ENCODE measurements at places on chromosomes 2 and 18.

DNA sequence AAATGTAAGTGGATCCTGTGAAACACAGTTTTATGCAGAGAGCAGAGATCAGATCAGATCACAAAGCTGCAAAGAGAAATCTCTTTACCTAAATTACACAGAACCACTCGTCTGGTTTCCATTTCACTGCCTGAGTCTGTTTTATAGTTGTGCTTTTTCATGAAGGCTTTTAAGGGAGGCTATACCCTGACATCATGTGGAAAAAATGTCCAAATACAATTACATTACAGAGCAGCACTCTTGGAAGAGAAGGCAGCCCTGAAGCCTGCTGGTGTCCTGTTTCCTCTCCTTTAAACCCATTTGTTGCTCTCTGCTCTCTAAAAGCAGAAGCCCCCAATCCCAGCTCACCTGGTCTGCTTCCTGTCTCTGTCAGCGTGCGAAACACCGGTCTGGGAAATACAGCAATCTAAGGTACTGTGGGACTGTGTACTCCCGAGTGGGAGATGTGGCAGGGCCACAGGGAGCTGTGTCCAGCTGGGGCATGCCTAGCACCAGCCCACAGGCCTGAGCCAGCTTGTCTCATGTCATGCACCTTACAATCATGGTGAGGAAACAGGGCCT, 24.8 kb upstream of the ZFP36L2 start:
- no peak for DNase-seq

GRCh38 chr18:58060254-58060653, 16.2 kb downstream of the NEDD4L start:
- DNase-seq = no peak

- DNase-seq = no peak
Measured at GRCh38 chr2:9959262-9959661, 7.8 kb downstream of the GRHL1 start.

GRCh38 chr2:188647430-188648070, 326.6 kb upstream of the COL3A1 start:
- DNase-seq = no peak

DNA sequence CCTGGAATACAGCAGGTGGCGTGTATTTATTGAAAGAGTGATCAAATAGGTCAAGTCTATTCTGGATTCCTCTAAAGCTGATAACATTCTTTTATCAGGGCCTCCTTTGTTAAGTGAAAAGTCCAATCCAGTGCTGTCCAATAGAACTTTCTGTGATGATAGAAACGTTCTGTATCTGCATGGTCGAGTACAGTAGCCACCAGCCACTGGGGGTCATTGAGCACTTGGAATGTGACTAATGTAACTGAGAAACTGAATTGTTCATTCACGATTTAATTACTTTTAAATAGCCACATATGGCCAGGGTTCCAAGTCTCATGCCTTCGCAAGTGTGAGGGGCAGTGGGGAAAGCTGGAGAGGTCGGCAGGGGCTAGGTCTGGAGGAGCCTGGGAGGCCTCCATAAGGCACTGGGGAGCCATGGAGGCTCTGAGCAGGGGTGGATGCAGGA, 20.5 kb downstream of the SH2D6 start:
- no peak for DNase-seq

GRCh38 chr2:67684991-67685390, 287.9 kb downstream of the ETAA1 start:
- no peak for DNase-seq

DNA sequence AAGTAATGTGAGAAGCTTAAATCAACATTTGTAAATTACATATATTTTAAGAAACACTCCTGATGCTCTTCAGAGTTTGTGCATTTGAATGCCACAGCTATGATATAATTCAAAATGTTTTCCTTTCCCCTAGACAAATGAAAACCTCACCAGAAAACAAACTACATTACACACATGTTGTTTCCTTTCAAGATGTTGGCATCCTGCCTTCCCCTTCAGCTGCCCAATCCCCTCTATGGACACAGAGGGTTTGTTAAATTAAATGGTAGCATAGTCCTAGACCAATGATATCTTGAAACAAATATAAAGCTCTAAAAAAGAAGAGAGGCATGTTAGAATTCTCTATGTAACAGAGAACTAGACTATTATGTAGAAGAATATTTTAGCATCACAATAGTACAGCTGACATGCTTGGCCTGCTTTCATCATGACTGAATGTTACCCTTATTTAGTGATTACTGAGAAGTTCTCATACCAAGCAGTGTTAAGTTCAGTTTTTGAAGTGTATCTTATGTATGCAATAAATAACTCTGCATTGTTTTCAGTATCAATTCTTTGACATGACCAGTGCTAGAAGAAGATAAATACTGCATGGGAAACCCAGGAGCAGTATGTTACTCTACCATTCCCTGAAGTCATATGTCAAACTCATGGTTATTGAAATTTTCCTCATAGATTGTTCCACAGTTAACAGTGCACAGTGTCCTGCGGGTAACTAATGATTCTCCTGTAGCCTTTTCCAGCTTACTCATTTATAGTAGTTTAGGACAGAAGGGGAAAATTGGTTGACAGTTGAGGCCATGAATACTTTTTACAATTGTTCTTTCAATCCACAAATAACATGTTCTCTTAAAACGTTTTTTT, 316.3 kb upstream of the KCNJ3 start:
- DNase-seq = no peak

DNA sequence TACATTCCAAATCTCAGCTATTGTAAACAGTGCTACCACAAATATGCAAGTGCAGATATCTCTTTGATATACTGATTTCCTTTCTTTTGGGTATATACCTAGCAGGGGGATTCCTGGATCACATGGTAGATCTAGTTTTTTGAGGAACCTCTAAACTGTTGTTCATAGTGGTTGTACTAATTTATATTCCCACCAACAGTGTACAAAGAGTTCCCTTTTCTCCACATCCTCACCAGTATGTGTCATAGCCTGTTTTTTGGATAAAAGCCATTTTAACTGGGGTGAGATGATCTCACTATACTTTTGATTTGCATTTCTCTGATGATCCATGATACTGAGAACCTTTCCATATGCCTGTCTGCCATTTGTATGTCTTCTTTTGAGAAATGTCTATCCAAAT, 6.3 kb upstream of the CCNT2 start:
- DNase-seq = no peak

DNA sequence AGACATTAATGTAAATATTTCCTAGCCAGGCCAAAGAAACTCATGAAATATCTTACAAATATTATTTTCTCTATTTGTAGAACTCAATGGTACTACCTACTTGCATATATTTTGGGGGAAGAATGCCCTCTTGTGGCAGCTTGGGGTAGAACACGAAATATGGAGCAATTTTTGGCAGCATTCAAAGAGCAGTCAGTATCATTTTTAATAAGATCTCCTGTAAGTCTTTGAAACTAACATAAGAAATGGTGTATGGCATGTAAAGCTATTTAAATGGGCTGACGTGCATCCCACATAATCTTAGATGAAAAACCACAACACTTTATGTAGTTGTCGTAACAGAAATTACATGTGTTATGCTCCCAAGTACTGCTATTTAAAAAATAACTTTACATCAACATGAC, 62.3 kb upstream of the CCDC195 start:
- DNase-seq = no peak

- no peak for DNase-seq
Measured at GRCh38 chr2:148096012-148096411, 75.1 kb downstream of the MBD5 start.

DNA sequence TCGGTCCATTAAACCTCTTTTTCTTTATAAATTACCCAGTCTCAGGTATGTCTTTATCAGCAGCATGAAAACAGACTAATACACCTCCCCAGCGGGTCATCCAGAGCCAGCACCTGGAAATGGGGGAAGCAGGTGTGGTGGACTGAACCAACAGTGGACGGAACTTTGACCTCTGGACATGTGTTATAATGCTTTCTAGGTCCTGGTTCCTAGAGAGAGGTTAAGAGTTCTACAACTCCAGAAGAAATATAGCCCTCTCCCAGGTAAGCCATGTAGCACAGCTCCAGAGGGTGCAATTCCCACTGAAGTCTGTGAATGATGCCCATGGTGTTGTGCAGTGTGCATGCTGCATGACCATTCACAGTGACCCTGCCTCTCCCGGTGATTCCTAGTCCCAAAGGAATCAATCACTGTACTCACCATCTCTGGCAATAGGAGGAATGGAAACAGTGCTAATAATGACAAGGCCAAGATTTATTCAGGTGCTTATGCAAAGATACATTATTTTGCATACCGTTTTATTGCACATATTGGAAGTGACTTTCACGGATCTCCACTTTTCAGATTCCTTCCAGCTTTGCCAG, 45.2 kb upstream of the MYO1B start:
- DNase-seq = no peak

DNA sequence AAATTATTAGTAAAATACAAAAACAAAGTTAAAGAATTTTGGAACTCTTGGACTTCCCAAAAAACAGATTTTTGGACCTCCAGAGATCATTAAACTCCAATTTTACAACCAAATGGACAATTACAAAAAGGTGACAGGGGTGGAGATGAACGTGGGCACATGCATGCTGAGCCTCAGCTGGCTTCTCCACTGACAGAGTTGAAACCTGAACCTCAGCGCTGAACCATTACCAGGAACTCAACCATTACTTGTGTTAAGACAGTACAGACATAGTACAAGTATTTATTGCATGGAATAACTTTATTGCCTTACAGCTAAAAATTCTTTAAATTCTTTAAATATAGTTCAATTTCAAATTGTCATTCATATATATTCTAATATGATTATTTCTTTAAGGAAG, 33.0 kb upstream of the KIDINS220 start:
- DNase-seq = no peak

DNA sequence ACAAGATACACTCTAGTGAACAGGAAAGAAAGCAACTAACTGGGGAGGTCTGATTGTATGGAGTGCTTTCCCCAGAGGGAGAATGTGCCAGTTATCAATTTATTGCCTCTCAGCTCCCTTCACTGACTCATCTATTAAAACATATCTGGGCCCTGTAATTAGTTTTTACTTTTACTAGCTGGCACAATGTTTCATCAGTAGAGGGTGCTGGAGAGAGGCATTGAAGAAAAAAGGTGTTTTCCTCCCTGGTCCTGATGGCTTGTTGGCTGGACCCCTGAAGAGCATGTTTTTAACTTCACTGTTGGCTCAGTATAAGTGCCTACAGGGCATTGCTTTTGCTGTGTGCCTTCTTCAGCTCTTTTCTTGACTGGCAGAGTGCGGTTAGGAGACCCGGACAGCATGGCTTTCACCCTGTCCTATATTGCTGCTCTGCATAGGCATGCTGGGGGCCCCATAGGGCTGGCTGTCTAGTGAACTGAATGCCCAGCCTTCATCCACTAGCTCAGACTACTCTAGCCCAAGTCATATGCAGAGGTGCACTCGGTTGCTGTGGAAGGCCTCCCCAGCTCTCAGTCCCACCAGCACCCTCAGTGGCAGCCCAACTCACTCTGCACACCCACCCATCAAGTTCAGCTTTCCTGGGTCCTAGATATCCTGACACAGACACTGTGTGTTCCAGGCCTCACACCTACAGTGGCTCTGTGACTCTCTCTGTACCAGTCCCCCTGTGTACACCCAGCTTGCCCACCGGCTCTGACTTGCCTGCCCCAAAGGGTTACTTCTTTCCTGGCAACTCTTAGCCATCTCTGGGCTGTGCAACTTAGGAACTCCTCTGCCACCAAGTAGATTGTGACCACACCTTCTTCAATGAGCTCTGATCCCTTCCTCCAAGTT, 62.3 kb upstream of the ACYP2 start:
- DNase-seq = no peak

GRCh38 chr18:29174891-29175290, 998.0 kb upstream of the CDH2 start:
- no peak for DNase-seq

GRCh38 chr2:239006622-239007285, 158.9 kb downstream of the TWIST2 start:
- DNase-seq = no peak

All from SW 1271 (cell line).